ENCODE measurements at places on chromosomes 1 and 21.

DNA sequence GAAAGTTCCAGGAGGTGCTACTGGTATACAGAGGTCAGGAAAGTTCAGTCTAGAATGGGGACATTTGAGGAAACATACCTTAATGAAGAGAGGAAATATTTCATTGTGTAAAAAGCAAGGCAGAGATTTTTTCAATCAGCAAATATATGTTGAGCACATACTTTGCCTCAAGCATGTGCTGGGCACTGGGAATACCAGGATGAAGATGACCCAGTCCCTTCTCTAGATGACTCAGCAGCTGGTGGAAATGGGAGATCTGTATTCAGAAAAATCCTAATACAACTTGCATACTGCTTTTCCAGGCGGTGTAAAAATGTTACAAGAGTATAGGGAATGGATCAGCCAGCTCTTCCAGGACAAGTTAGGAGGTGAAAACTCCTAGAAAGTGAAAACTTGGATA lies 229.3 kb downstream of the FGGY start:
- no peak for DNase-seq

DNA sequence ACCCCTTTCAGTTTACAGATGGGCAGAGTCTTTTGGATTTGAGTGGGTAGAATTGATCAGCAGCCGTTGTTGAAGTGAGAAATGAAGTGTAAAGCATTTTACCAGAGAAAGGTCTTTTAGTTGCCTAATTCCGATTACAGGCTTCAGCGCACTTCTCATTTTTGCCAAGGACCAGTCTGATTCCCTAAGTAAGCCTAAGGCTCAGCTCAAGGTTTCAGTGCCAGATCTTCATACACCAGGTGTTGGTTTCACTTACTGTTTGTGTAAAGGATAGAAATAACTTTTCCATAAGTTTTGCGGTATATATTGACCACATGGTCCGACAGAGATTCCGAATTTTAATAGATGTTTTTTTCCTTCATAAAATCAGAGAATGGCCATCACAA lies 83.9 kb upstream of the BMP8A start:
- DNase-seq: no peak

DNA sequence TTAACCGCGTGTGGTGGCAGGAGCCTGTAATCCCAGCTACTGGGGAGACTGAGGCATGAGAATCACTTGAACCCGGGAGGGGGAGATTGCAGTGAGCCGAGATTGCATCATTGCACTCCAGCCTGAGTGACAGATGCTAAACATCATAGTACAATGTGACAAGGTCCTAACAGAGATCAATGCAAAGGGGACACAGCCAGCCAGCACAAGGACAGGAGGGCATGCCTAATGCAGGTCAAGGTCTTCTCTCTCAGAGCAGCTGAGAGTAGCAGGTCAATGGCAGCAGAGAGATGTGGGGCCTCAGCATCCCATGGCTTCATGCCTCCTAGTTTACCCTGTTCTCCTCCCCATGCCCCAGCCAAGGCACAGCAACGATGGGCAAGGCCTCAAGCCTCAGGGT lies 3.0 kb upstream of the SMIM11 start:
- no peak for DNase-seq

- no peak for DNase-seq
Observed at GRCh38 chr1:60696512-60696911, 385.8 kb upstream of the NFIA start.

DNA sequence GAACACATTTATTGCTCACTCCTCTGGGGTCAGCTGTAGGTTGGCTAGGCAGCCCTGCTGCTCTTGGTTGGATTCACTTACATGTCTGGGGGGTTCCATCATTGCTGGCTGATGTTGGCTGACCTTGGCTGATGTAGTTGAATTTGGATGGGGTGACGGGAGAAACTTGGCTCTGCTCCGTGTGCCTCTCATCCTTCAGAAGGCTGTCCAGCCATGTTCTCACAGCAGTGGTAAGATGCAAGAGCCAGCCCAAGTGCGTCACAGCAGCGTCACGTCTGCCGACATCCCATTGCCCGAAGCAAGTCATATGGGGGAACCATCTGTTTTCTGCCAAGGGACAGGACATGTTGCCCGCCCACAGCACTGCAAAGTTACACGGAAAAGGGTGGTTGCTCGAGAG lies 613.5 kb downstream of the MATN1 start:
- DNase-seq: no peak

- DNase-seq: no peak
Observed at GRCh38 chr1:83883979-83884378, 115.0 kb downstream of the TTLL7 start.

- no peak for DNase-seq
Observed at GRCh38 chr21:42704861-42705260, 51.4 kb downstream of the PDE9A start.

- no peak for DNase-seq
Observed at GRCh38 chr1:29162025-29162424, 19.7 kb downstream of the SRSF4 start.

DNA sequence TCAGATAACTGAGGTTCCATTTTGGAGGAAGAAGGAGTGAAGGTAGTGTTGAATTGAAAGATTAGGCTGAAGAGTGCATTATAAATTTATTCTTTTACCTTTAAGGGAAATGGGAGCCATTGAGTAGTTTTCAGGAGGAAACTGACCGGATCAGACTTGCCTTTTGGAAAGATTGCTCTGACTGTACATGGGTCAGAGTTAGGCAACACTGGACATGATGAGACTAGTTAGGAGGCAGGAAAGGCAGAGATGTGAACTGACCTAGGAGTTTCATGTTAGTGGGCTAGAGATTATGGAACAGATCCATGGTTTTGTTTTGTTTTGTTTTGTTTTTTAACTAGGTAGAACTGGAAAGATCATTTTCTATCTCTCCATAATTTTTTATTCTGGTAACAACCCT lies 78.2 kb downstream of the SNX7 start:
- DNase-seq: no peak

- DNase-seq: no peak
Observed at GRCh38 chr1:5267603-5268235, 613.3 kb downstream of the AJAP1 start.

GRCh38 chr21:34733852-34734251 lies 65.1 kb downstream of the CLIC6 start:
- DNase-seq: no peak

DNA sequence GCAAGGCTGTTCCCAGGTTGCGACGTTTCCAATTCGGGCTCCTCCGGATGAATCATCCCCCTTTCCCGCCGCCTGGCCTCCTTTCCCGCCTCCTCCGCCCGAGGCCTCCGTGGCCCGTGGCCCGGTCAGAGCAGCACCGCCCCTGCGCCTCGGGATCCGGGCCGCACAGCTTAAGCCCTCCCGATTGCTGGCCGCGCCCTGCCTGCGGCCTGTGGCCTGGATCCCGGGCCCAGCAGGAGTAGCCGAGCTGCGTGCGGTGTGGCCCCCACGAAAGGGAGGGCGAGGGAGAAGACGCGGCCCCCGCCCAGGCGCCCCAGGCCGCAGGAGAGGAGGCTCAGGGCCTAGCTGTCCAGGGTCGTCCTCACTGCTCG lies 1.0 kb downstream of the TMEM200B start:
- DNase-seq: no peak

GRCh38 chr1:207742850-207743555 lies 8.9 kb upstream of the CD46 start:
- DNase-seq: no peak

GRCh38 chr1:18100491-18101063 lies 7.0 kb upstream of the IGSF21 start:
- no peak for DNase-seq

GRCh38 chr1:66438501-66438900 lies 95.5 kb upstream of the SGIP1 start:
- DNase-seq: no peak

DNA sequence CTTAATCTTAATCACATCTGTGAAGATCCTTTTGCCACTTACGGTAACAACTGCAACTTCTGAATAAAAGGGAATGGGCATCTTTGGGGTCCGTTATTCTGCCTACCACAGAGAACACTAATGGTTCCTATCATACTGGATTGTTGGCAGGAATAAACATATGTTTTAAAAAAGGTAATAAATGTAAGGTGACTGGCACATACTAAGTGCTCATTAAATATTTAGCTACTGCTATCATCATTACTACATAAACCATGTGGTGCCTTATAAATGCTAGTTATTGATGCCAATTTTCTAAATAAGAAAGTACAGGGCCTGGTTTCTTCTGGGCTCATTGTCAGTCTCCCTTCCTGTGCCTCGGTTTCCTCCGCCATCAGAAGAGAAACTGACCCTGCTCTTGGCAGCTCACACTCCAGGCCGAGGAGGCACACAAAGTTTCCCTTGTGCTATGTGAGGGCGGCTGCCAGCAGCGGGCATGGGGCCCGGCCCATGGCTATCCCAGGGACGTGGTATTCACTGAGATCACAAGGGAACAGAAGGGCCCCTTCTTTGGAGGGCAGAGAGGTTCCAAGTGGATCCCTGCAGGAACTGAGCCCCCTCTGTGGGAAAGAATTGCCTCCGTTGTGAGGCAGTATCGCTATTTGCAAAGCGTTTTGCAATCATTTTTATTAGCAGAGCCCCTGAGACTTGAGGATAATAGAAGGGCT lies 26.2 kb downstream of the NAV1 start:
- DNase-seq: no peak

Measured in activated T-helper 9 cell treated with anti-CD3 and anti-CD28 coated beads, Interleukin-2, amount 50 U/mL, for 16 hours (primary cell).